ENCODE measurements at places on chromosomes 6 and 20.
A peak's percentile ranks its signal among the peaks of the same experiment; 100 is the strongest.

GRCh38 chr6:1624851-1625781 lies 15.4 kb downstream of the FOXC1 start:
- DNase-seq: peak; percentile 79

DNA sequence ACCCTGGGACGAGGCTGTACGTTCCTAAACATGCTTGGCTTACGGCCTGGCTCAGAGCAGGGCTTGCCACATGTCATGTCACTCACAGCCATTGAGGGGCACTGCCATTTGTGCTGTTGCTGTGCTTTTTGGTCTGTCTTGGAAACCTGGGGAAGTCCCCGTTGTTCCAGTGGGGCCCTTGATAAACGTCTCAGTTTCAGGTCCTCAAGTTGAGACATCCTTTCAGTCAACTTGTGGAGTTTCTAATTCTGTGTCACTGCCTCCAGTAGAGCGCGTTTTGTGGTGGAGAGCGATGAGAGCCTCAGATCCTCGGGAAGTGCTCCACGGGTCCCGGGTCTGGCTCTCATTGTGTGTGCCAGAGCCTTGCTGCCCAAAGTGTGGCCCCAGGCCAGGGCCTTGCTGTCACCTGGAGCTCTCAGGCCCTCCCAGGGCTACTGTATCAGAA lies 43.0 kb upstream of the CCR6 start:
- DNase-seq: no peak

- DNase-seq: no peak
These were observed 114.1 kb upstream of the FRMD1 start for GRCh38 chr6:168192901-168193815.

GRCh38 chr6:147287869-147288271 lies 83.7 kb downstream of the STXBP5 start:
- DNase-seq: peak; percentile 36

DNA sequence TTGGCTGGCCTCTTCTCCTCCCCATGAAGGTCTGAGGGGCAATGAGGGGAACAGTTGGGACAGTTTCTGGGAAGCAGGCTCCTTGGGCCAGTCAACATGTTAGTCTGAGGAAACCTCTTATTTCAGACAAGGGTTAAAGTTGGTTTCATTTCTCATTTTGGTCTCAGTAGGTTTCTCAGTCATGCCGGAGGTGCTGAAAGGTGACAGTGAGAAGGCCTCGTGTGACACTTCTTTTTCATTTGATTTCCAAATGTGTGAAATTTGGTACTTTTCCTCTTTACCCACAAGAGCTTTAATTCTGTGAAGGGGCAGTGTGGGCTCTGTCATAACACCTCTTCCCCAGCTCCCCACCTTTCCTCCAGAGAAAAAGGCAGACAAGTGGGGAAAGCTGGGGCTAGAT lies 7.5 kb upstream of the GLP1R start:
- DNase-seq: no peak

GRCh38 chr6:89834884-89835792 lies 5.5 kb downstream of the CASP8AP2 start:
- no peak for DNase-seq

- DNase-seq: peak; percentile 49
These were observed 105.2 kb upstream of the CARMIL1 start for GRCh38 chr6:25173951-25174474.

- no peak for DNase-seq
These were observed 121.3 kb downstream of the KIF16B start for GRCh38 chr20:16451982-16452381.

DNA sequence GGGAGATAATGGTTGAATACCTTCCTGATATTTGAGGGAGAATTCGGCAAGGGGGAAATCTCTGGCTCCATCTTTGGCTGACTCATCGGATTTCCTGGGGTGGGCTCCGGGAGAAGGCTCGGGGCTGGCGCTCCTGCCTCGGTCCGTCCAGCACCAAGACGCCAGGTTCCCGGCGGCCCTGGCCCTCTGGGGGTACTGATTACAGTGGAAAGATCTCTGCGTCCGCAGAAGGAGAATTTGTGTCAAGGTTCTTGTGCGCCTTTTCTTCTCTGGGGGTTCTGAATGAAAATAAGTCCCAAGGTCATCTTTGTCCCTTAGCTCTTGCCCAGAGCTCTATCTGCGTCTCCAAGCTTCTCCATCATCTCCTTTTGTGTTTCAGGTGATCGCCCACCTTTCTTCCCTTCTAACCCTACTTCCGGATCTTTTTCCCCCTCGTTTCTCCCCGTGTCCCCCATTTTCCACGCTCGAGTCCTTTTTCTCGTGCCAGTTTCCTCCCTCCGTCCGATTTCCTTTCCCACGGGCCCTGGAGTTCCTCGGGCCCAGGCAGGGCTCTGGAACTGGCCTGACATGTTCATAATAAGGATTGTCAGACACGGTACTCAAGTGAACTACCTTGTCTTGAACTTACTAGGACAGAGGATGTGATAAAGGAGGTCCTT lies 11.6 kb downstream of the NRN1 start:
- DNase-seq: no peak

- DNase-seq: no peak
These were observed 178.4 kb downstream of the MRPL14 start for GRCh38 chr6:43948527-43949485.
